ENCODE measurements at places on chromosomes 13 and 19. TPM values are rescaled to one million over a fixed set of nuclear protein-coding genes. Genes with fewer than 3 reads are reported as not detected.

Gene RXFP2
- total RNA-seq: not detected

Gene TGFBR3L
- 4.6 TPM for total RNA-seq

Gene GNG7
- 1.8 TPM for total RNA-seq

Gene TNFAIP8L1
- 2.9 TPM for total RNA-seq

Gene ZNF490
- total RNA-seq: 8.2 TPM

Gene HS6ST3
- total RNA-seq: not detected

DNA sequence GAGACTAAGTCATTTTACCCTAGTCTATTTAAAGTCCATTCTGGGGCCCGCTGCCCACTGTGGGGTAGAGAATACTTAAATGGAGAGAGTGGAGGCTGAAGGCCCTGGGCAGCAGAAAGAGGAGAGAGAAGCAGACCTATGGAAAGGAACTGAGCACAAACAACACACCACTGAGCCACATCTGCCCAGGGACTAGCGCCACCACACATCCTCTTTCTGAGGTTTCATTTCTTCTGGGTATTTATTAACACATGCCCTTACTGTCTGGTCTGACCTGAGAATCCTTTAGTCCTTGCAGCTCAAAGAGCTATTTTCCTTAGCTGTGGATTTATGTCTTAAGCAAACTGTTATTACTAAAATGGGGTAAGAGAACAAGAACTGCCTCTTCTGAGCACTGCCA lies 154.0 kb downstream of the NALCN start:
- H3K27me3 ChIP-seq: no peaks in the 10 kb centered on the region
- no peak overlapping the region for H3K27ac ChIP-seq
- H3K4me1 ChIP-seq: peaks cover 9% of the 10 kb centered on the region
- no peak overlapping the region for H3K4me3 ChIP-seq
- no peaks in the 10 kb centered on the region for H3K36me3 ChIP-seq
- no peak for DNase-seq

DNA sequence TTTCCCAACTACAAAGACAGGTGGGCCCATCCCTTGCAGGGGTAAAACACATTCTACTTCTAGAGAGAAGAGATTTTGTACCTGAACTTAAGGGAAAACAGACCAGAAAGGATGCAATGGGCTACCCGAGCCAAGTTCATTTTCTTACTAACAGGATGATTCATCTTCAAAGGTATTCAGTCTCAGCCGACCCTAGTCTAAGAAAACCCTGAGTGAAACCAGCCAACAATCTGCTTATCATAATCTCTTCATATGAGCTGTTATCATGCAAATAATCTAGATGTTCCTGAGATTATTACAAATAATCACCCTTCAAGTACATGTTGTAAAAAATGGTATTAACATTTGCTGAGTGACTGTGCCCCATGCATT lies 15.6 kb downstream of the PABPC3 start:
- H3K4me1 ChIP-seq: peaks cover 4% of the 10 kb centered on the region
- H3K27me3 ChIP-seq: peaks cover 3% of the 10 kb centered on the region
- peak; percentile 18 for DNase-seq
- no peaks in the 10 kb centered on the region for H3K36me3 ChIP-seq
- no peak overlapping the region for H3K4me3 ChIP-seq
- H3K27ac ChIP-seq: no peak overlapping the region

DNA sequence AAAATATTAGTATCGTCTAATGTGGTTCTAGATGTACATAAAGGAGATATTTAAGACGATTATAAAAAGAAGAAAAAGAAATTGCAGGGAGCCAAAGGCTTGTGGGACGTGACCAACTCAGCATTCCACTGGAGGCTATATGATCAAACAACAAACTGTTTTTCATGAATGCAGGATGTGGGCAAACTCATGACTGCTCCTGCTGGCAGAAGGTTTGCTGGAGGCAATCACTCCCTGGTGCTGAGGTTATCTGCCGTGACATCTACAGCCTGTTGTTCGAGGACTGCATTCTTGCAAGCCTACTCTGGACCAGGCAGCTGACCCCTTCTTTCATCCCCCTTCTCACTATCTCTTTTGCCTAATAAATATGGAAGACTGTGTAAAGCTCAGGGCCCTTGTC lies 518.1 kb downstream of the UQCRFS1 start:
- H3K27me3 ChIP-seq: no peaks in the 10 kb centered on the region
- DNase-seq: no peak
- H3K4me3 ChIP-seq: no peak overlapping the region
- no peaks in the 10 kb centered on the region for H3K4me1 ChIP-seq
- H3K36me3 ChIP-seq: no peaks in the 10 kb centered on the region

DNA sequence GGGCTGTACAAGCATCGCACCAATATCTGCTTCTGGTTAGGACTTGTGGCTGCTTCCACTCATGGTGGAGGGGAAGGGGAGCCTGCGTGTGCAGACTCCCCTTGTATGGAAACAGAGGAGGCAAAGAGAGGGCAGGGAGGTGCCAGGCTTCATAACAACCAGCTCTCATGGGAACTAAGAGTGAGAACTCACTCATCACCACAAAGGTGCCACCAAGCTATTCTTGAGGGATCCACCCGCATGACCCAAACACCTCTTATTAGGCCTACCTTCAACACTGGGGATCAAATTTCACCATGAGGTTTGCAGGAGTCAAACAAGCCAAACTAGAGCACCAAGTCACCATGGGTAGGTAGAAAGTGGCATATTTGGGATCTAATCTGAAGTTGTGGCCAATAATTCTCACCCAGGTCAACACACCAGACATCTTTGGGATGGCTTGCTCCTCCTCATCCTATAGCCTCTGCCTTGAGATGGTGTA lies 46.4 kb downstream of the RUBCNL start:
- H3K27me3 ChIP-seq: peaks cover 48% of the 10 kb centered on the region
- H3K4me3 ChIP-seq: no peak overlapping the region
- H3K4me1 ChIP-seq: peaks cover 24% of the 10 kb centered on the region
- no peak for DNase-seq
